ENCODE measurements at places on chromosomes 11 and 22. TPM values are rescaled to one million over a fixed set of nuclear protein-coding genes. Genes with fewer than 3 reads are reported as not detected.

The PRRG4 gene
- 6.7 TPM for total RNA-seq

The GNAZ gene
- 53.8 TPM for total RNA-seq

The KCNQ1 gene
- total RNA-seq = 12.7 TPM

The VWA5A gene
- 22.8 TPM for total RNA-seq

The SLC22A25 gene
- total RNA-seq = not detected

The POU2AF2 gene
- 0.81 TPM for total RNA-seq

The PUS3 gene
- 8.5 TPM for total RNA-seq

The NDUFA6 gene
- total RNA-seq = 102 TPM

The YPEL1 gene
- 23.1 TPM for total RNA-seq

The AIFM3 gene
- 2.0 TPM for total RNA-seq

The OR51B2 gene
- total RNA-seq = not detected

The FGF4 gene
- total RNA-seq = not detected

The MTFP1 gene
- total RNA-seq = 10.3 TPM

The RASD2 gene
- 8.2 TPM for total RNA-seq

The PLET1 gene
- total RNA-seq = not detected
